ENCODE measurements at places on chromosomes 7 and 10.

DNA sequence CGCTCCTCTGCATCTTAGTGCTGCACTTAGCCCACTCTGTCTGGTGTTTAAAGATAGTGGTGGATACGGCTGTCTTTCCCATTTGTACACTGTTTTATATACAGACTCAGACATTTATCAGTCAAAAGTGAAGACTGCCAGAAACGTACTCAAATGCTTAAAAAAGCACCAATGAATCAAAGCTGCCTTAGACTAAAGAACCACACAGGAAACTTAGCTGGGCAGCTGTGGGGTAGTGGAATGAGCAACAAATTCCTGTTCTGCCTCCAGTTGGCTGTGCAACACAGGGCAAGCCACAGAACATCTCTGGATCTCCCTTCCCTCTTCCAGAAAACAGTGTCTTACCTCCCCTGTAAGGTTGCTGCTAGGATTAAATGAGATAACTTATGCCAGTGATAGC, 76.0 kb downstream of the ATXN7L1 start:
- DNase-seq: no peak

DNA sequence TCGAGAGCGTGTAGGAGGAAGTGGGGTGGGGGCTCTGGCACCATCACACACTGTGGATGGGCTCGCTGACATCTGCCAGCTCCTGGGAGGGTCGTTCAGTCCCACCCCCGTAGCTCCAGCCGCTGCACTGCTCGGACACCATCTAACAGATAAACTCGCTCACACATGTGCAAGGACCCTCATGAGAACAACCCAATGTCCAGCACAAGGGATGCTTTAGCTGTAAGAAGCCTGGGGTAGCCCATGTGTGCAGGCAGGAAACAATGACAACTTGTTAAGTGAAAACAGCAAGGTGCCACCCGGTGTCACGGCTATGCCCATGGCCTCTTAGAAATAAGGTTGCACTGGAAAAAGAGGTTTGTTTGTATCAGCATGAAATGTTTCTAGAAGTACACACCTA, 14.1 kb downstream of the OGDHL start:
- no peak for DNase-seq

DNA sequence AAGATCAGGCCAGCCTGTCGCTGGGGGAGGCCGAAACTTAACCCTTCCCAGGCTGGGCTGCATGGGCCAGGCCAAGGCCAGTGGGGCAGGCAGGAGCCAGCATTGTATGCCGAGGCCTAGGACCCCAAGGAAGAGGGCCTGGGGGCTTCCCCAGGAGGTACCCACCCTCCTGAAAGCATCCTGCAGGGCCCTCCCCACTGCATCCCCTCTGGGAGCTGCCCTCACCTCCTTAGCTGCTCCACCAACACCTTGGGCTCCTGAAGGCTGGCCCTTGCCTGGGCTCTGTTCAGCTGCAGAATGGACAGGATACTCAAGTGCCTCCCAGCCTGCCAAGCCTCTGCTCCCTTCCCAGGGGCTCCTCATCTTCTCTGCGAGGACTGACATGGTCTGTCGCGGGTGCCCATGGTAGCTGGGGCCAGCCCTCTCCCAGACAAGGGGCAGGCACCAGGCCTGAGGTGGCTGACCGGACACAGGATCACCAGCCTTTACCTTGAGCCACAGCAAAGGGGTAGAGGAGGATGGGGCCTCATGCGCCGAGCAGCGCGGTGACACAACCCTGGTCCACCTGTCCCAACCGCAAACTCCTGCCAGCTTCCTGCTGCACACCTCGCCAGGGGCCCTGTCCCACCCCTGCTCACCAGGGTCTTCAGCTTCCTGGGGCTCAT, 94.2 kb downstream of the MICALL2 start:
- DNase-seq: no peak

DNA sequence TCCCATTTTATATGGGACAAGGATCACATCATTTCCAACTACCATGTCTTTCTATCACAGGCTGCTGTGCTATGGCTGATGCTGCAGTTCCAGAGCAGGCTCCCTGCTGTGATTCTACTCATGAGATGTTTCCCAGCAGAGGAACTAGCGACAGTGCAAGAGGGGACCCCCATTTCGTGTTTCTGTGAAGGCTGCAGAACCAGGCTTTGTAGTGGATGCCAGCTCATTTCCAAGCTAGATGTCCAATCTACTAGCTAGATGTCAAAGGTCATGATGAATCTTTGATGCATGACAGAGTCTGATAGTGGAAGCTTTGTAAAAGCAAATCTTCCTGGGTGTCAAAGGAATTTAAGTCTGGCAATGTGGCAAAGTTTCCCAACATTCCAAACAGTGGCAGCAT, 21.2 kb upstream of the MYO3A start:
- no peak for DNase-seq
